Activated naive CD4-positive, alpha-beta T cell treated with anti-CD3 and anti-CD28 coated beads, Interleukin-2, amount 10 ng/mL, durations not matched to agents 7 days and 5 days (primary cell): ENCODE measurements at places on chromosomes 4 and X.

DNA sequence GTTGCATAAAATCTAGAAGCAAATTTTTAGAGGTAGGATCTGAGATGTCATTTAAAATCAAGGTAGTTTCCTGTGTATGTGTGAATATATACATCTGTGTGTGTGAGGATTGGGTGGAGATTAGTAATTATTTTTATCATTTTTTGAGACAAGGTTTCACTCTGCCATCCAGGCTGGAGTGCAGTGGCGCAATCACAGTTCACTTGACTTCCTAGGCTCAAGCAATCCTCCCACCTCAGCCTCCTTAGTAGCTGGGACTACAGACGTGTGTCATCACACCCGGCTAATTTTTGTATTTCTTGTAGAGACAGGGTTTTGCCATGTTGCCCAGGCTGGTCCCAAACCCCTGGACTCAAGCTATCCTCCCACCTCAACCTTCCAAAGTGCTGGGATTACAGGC, 188.3 kb downstream of the RAPGEF2 start:
- no peak for DNase-seq

GRCh38 chrX:118534716-118535493, 39.3 kb downstream of the DOCK11 start:
- DNase-seq = no peak

DNA sequence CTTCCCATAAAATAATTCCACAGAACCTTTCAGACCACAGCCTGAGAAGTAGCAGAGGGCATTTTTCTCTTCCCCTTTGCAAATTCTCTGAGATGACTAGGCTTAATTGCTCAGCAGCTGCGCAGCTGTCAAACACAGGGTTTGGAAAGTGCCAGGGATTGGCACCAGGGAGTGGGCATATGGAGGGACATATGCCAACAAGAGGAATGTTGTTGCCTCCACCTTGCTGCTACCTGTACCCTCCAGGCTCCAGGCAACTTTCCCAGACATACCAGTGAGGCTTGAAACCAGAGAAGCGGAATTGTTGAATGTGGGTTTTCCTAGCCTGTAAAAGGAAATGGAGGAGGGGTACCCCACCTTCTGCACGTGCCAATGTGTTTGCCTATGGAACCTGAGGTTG, 256.2 kb upstream of the GPR101 start:
- no peak for DNase-seq

- DNase-seq = no peak
Observed at GRCh38 chr4:68021185-68021584, 57.9 kb upstream of the TMPRSS11A start.

- no peak for DNase-seq
Observed at GRCh38 chrX:8629871-8630270, 102.1 kb downstream of the ANOS1 start.

- DNase-seq = no peak
Observed at GRCh38 chrX:19867411-19867732, 20.0 kb downstream of the SH3KBP1 start.
